ENCODE measurements at places on chromosomes 7 and 10. TPM values are rescaled to one million over a fixed set of nuclear protein-coding genes. Genes with fewer than 3 reads are reported as not detected.
A peak's percentile ranks its signal among the peaks of the same experiment; 100 is the strongest.

DNA sequence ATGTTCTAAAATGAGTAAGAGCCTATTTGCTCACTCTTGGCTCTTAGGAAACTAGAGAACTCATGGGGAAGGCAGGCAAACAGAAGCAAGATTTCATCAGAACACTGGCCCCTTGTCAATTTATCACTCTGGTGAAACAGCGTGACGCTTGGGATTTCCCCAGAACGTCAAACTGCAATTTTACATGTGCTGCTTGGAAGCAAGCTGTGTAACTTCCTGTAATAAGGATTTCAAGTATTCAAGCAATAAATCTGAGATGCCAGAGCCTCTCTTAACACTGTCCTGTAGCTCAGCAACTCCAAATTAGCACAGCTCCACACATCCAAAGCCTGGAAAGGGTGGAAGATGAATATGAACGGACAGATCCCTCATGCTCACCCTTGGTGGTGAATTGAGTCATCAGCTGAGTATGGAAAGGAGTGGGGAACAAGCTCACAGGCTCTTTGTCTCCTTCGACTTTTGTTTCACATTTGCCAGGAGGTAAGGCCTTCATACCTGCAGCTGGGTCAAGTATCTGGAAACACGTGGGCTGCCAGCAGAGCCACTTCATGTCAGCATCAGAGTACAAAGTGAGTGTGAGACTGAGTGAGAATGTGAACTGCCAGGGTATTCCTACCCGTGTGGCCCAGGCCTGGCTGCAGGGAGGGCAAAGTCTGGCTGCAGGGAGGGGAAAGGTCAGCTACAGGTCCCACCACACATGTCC lies 140.4 kb upstream of the NAMPT start:
- DNase-seq: peak; percentile 67

ASB10 gene
- total RNA-seq: not detected

DNA sequence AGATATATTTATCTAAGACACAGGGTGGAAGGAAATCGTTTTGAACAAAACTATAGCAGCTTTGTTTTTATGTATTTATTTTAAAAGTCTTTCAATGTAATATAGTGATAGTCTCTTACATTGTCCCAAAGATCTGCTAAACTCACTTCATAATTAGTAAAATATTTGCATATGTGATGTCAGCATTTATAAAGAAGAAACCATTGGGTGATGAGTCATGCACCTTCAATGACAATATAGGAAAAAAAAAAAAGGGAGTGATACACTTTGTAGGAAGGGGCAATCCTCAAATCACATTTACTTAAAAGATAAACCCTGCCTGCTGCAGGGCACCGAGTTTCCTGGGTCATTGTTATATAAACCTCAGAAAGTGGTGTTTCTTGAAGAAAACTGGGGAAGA lies 112.4 kb upstream of the SEMA3C start:
- DNase-seq: no peak

GRCh38 chr10:117594722-117595121 lies 52.2 kb downstream of the EMX2 start:
- no peak for DNase-seq

SPDYE6 gene
- not detected for total RNA-seq

- DNase-seq: no peak
These were observed 42.6 kb downstream of the KIAA1217 start for GRCh38 chr10:24251547-24251946.

CPXM2 gene
- total RNA-seq: 0.52 TPM

- DNase-seq: no peak
These were observed 8.7 kb upstream of the EN2 start for GRCh38 chr7:155449008-155449868.

IQCE gene
- 18.2 TPM for total RNA-seq

DNA sequence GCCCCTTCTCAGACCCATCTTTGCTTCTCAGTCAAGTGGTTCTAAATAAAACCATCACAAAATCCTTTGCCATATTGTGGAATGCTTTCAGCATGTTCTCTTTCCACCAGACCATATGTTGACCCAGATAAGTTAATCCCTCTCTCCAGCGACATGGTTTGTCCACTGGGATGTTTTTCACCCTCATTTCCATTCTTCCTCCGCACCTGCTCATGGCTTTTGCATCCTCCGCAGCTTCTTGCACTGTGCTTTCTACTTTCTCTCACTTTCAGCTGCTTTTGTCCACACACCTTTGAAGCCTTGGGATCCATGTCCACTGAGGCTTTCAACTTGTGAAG lies 52.3 kb upstream of the WAC start:
- DNase-seq: no peak

OR6B1 gene
- total RNA-seq: not detected

SAP25 gene
- total RNA-seq: not detected

DNA sequence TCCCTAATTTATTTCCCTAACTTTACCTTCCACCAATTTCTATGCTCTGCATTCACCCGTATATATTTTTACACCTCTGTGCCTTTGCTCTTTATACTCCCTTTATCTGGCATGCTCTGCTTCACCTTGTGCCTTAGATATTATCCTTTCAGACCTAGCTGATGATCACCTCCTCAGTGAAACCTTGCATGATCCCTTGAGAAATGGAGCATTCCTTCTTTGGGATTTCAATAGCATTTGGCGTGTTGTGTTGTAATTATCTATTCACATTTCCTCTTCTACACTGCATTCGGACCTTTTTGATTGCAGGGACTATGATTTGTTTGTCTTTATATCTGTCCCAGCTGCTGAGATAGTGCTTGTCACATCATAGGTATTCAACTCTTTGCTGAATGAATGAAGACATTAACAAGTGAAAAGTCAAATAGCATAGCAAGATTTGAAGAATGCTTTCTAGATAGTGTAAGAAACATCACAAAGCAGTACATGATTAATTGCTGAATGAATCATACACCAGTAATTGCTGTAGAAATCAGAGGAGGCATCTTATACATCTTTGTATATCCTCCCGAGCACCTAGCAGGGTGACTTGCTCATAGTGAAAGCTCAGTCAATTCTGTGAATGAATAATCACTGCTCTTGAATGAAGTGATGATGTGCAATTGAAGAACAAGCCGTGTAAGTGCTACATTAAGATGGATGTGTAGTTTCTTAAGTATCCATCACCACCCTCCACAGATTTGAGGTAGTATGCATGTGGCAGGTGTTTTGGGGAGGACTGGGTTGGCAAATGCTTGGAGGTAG lies 2.0 kb upstream of the TM9SF3 start:
- DNase-seq: no peak

All from MG63 (cell line).